ENCODE measurements at places on chromosomes 2 and 18.

GRCh38 chr18:37613253-37613565 lies 47.6 kb upstream of the CELF4 start:
- no peak for DNase-seq

DNA sequence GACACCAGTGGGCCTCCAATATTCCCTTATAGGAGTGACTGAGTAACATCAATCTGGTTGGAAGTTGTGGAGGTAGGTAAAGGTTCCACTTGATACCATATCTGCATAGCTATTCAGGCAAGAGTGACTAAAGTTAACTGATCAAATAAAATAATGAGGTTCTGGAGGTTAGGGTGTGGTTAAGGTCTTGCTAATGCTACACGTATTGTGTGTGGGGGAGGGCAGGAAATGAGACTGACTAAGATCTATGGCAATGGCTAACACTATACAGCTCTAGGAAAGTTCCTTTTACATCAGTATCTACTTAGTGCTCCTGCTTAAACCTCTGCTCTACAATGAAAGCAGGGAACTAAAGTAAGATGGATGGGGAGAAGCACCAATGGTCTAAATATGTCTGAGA lies 149.1 kb upstream of the MGAT5 start:
- DNase-seq, result no peak

DNA sequence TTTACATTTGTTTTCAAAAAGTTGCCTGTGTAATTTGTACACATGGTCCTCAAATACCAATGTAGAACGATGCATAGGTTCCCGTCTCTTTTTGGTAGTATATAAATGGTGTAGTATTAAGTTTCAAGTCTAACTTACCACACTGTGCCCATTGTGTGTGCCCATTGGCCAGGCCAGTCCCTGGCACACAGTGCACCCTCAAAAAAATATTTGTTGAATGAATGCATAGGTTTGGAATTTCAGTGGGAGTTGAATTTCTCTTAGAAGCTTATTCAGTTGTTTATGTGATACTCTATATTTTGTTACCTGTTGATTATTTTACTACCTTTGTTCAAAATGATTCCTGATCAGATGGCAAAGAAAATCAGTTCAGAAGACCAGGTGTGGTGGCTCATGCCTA lies 30.1 kb downstream of the IDH1 start:
- DNase-seq, result no peak

DNA sequence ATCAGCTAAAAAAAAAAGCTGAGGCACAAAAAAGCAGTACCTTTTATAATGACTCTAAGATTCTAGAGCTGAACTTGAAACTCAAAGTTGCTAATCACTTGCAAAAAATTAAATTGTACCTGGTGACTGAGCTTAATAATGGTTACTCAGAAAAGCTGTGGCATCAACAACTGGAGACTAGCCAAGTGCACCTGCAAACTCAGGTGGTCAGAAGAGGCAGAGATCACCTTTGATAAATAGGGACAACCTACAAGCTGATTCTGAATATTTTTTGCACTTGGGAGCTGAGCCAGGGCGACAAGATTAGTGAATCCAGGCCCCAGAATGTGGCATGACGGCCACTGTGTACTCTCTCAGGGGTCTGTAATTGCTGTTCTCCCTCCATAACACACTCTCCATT lies 3.0 kb downstream of the ABHD3 start:
- DNase-seq, result no peak

DNA sequence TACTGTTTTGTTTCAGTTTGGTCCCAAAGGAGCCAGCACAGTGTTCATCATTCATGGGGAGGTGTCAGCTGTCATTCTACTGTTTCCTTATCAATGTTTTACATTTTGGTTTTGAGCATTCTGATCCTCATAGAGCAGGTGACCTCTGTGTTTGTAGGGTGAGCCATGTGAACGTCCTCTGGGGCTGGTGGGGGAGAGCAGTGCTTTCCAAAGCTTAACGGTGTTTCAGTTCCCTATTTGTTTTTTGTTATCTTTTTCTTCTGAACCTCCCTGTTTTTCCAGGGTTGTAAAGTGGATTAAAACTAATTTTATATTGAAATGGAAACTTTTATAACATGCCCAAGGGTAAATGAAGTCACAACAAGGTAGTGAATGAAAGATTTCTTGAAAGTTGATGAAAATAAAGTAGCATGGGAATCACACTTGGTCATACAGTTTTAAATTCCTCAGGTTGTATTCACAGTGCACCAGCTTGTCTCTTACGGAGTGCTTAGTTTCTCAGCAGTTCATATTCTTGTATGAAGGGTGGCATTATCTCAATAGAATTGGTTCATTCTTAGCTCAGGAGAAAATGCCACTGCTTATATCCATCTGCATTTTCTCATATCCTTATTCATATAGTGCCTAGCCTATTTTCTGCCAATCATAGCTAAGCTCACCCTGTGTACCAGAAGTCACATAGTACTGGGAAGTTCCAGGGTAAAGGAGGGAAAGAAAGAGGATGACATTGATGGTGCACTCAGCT lies 54.5 kb downstream of the MAP4K4 start:
- no peak for DNase-seq

DNA sequence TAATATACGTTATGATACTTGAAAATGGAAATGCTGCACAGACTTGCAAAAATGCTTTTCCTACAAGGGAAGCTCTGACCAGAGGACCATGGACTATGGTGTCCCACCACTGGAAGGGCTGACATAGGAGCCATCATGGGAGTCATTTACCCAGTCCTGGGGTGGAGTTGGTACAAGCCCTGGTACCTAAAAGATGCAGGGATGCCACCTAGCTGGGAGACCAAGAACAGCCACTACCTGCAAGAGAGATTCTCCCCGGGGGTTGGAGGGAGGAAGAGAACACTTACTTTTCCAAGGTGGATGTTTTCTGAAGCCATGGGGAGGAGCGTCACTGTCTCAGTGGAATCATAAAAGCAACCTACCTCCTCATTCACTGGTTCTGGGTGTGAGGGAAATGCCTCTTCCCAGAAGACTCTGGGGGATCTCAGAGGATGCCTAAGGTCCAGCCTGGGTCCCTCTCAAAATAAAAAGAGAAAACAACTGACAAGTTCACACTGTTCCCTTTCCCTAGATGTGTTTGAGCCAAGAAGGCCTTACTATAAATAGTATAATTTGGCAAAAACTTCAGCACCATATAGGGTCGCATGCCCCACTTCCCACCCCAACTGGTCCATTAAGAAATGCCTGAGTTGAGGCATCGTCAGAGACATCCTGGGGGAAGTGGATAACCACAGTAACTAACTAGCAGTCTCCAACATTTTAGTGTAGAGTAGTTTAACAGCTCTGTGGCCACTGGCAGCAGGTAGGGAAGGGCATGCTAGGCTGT lies 39.9 kb downstream of the REEP1 start:
- no peak for DNase-seq

DNA sequence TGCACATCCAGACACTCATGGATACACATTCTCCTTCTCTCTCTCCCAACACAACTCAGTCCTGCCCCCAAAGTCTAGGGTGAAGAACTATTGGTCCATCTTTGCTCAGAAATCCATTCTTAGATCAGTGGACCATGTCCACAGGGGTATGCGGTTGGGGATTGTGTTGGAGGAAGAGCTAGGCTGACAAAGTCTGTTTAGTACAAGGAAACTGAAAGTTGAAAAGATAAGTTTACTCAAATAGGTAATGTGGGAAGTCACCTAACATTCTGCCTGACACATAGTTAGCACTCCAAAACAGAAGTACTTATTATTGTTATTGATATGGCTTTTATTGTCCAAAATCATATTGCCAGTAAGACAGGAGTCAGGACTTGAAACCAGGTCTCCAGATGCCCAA lies 55.9 kb downstream of the ALK start:
- DNase-seq, result no peak

- DNase-seq, result no peak
These were observed 266.4 kb downstream of the NAPG start for GRCh38 chr18:10792181-10792580.

DNA sequence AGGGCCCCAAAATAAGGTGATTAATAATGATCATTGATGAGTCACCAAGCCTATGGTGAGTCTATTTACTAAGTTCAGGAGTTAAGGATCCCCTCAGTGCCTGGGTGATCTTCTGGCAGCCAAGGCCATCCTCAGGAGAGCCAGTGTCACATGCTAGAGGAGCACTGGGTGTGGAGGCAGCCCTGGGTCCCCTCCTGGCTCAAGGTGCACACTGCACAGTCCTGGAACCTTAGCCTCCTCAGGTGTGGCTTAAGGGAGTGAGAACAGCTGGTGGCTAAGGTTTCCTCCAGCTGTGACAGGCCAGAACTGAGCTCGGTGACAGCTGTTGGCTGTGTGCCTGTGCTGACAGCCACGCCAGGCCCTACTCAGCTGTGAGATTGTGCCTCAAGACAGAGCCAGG lies 52.1 kb upstream of the ACAA2 start:
- DNase-seq, result no peak

GRCh38 chr18:41862921-41863320 lies 92.1 kb upstream of the PIK3C3 start:
- DNase-seq, result no peak

DNA sequence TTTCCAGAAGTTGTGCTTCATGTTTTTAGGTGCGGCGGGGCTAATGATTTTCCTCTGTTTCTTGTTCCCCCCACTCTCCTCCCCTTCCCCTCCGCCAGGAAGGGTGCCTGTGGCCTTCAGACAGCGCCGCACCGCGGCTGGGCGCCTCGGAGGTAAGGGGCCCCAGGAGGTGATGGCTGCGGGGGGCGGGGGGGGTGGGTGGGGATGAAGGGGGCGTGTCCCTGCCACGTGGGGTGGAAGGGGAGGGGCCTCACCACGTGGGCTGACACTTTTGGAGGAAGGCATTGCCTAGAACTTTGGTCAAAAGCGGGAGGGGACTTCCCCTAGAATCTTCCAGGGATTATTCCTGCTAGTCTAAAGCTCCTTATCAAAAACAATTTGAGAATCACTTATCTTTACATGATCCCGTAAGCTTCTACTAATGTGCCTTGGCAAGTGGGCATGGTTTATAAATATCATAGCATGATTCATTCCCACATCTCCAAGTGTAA lies 83.1 kb downstream of the FAM210A start:
- no peak for DNase-seq

DNA sequence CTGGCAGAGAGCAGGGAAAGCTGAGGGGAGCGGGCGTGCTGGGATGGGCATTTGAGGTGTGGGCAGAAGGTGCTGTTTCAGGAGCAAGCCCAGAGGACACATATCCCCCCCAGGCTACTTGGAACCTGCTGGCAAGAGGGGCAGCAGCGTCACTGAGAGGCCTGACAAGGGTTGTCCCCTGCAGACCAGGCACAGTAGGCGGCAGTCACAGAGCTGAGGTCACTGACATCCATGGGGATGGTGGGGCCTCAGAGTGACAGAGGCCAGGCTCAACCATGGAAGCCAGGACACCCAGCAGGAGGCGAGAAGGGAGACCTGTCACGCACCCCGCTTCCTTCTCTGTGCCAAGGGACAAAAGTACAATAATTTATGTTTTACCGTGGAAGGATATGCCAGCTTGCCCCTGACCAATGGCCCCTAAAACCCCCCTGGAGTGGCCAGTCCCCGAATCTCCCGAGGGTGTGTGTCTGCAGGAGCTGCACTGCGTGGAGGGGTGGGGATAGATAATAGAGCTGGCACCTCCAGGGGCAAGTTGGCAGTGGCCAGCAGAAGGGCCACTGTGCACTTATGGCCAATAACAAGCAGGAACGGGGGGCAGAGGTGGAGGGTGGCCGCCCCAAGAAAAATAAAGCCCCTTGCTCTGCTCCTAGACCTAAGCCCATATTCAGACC lies 86.3 kb upstream of the SLC66A3 start:
- DNase-seq, result no peak

DNA sequence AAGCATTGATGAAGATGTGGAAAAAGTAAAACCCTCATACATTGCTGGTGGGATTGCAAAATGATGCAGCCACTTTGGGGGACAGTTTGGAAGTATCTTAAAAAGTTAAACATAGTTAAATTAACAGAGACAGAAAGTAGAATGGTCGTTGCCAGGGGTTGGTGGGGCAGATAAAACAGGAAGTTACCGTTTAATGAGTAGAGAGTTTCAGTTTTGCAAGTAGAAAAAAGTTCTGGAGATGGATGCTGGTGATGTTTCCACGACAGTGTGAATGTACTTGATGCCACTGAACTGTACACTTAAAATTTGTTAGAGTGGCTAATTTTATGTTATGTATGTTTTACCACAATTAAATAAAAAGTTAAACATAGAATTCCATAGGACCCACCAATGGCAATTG lies 44.5 kb upstream of the EGR4 start:
- no peak for DNase-seq

- no peak for DNase-seq
These were observed 59.1 kb upstream of the BOD1L2 start for GRCh38 chr18:57087644-57088376.

DNA sequence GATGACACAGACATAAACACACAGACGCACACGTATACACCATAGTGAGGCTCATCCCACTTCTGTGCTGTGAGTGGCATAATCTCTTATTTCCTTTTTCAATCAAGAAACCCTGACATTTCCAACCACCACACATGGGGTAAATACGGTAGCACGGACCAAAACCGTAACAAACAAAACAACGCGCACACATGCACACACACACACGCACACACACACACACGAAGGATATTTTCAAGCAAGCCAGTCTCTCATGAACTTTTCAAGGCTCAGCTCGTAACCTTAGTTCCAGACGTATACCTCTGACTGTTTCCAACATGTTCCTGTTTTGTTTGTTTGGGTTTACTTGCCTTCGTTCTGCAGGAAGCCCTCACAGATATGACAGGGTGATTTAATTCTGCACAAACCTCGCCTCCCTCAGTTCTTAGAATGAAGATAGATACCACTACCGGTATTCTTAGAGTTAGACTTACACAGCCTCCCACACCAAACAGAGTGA lies 119.8 kb downstream of the BCL2 start:
- peak; percentile 56 for DNase-seq

GRCh38 chr2:222423632-222424275 lies 589 bp upstream of the SGPP2 start:
- no peak for DNase-seq

GRCh38 chr2:46704593-46704992 lies 211.0 kb downstream of the MCFD2 start:
- no peak for DNase-seq

GRCh38 chr2:51027968-51028367 lies 4.0 kb downstream of the NRXN1 start:
- no peak for DNase-seq

GRCh38 chr18:54924948-54925347 lies 34.3 kb downstream of the CCDC68 start:
- no peak for DNase-seq

- DNase-seq, result peak; percentile 89
These were observed 125.9 kb downstream of the ACOXL start for GRCh38 chr2:110858135-110858725.

DNA sequence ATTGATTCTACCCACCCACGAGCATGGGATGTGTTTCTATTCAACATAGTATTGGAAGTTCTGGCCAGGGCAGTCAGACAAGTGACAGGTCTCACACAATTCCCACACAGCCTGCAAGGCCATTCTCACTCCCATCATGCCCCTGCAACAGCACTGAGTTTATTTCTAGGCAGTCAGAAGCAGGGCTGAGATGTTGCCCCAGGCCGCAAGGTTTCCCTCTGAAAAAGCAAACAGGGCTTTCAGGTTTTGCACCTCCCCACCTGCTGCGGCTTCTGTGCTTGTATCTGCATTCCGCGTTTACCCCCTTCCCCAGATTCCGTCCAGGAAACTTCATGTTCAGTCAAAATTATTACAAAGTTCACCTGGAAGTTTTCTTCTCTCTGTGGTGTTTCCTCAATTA lies 9.4 kb upstream of the TACR1 start:
- DNase-seq, result no peak

- DNase-seq, result no peak
These were observed 32.5 kb upstream of the SGPP2 start for GRCh38 chr2:222391743-222392285.
